ENCODE measurements at places on chromosomes 12 and 14.

DNA sequence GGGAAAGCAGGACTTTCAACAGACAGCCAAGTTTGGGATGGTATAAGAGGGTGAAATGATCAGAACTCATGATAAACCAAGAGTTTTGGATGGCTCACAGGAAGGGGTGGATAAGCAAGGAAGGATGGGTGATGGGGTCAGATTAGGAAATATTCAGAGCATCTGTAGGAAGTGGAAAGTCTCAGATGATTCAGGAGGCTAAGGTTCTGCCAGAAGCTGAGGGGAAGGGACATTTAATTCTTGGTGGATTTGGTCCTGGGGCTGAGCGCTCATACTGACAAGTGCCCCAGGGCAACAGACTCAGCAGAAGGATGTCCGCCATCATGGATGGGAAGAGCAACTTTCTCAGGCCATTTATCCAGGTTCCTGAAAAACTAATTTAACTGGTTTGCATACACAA, 28.4 kb upstream of the BDKRB2 start:
- DNase-seq = no peak

DNA sequence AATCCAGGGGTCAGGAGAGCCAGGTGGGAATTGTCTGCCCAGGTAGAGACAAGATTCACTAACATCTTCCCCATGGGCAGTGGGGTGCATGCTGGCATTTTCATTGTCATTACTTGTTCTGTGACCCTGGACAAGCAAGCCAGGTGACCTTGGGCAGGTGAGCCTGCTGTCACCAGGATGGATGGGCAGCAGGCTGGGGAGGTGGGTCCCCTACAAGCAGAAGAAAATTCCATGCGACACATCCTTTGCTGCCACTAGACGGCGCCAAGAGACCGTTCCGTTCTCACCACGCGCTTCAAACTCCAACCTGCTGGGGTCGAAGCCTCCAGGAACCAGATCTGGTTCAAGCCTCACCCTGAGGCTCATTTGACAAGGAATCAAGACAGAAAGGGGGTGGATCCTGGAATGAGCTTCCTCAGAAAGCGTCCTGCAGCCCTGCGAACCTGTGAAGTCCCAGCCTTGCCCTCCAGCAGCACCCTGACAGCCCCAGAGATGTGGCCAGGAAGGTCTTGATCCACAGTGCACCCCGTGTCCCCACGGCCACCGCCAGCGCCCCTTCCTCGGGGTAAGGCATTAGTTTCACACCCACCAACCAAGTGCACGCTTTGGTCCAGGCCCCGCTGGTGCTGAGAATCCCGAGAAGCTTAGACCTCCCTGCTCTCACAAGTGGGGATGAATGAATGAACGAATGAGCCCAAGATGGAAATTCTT, 3.2 kb upstream of the DYNC1H1 start:
- peak; percentile 43 for DNase-seq

- DNase-seq = peak; percentile 16
Measured at GRCh38 chr12:131783915-131784541, 44.2 kb upstream of the MMP17 start.

DNA sequence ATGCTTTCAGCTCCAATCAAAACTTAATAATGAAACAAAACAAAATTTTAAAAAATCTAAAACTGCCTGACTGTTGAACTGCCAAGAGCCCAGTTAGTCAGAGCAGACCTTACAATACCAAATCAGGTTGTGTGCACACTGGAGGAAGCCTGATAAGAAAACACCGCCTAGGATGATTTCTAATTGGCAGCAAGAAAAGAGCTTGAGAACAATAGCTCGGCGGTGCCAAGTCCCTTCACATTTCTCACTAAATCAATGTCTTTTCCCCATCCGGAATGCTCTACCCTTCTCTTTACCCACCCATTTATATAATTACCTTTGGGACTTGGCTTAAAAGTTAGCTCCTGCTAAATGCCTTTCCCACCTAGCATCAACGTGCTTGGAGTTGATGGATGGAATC, 256.7 kb downstream of the C12orf75 start:
- no peak for DNase-seq

GRCh38 chr12:116880817-116881324, 370 bp downstream of the HRK start:
- no peak for DNase-seq

- DNase-seq = no peak
Measured at GRCh38 chr12:27002141-27002540, 12.0 kb downstream of the TM7SF3 start.

DNA sequence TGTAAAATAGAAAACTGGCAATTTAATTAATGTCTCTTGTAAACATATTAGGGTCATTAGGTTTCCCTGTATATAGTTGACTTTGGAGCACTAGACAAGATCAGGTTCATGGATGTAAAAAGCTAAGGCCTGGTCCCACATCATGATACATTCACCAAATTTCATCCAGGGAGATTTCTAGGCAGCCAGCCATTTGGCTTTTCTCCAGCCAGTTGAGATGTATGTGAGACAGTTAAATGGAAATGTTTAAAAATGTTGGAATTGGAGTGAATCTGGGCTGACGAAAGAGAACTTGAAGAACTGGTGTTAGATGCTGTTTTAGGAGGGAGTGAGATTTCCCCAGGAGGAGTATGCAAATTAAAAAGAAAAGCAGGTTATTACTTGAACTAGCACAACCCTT, 41.8 kb upstream of the CLEC14A start:
- DNase-seq = no peak

DNA sequence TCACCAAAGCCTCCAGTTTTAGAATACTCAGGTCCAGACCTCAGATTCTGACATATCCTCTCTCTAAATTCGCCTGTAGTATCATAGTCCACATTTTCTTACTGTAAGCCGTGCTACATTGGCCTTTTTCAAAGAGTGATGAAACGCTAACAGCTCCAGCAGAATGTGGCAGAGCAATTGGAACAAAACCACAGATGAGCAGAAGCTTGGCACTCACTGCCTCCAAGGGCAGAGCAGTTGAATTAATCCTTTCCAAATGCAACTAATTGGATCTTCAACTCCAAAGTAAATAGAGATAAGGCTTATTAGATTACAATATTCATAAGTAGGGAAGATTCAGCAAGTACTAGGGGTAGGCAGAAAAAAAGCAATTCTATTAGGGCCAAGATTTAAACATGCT, 128.3 kb downstream of the SLC35F4 start:
- DNase-seq = no peak

GRCh38 chr12:11901701-11902524, 168.8 kb upstream of the BCL2L14 start:
- DNase-seq = no peak

- DNase-seq = no peak
Measured at GRCh38 chr14:64828071-64828470, 51.6 kb downstream of the SPTB start.

GRCh38 chr12:100154474-100155247, 12.0 kb upstream of the BLTP3B start:
- DNase-seq = no peak

- no peak for DNase-seq
Measured at GRCh38 chr12:12540261-12541013, 22.2 kb downstream of the DUSP16 start.

DNA sequence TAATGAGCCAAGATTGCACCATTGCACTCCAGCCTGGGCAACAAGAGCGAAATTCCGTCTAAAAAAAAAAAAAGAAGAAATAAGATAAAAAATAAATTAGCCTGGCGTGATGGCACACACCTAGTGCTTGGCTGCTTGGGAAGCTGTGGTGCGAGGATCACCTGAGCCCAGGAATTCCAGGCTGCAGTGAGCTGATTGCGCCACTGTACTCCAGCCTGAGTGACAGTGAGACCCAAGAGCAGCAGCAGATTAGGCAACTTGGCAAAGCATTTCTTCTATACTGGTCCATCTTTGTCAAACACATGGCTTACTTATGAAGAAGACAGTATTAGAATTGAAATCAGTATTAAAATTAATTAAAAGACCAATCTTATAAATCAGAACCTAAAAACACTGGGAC, 6.3 kb downstream of the GON7 start:
- DNase-seq = no peak

- DNase-seq = no peak
Measured at GRCh38 chr14:81122326-81122725, 98.4 kb downstream of the GTF2A1 start.

DNA sequence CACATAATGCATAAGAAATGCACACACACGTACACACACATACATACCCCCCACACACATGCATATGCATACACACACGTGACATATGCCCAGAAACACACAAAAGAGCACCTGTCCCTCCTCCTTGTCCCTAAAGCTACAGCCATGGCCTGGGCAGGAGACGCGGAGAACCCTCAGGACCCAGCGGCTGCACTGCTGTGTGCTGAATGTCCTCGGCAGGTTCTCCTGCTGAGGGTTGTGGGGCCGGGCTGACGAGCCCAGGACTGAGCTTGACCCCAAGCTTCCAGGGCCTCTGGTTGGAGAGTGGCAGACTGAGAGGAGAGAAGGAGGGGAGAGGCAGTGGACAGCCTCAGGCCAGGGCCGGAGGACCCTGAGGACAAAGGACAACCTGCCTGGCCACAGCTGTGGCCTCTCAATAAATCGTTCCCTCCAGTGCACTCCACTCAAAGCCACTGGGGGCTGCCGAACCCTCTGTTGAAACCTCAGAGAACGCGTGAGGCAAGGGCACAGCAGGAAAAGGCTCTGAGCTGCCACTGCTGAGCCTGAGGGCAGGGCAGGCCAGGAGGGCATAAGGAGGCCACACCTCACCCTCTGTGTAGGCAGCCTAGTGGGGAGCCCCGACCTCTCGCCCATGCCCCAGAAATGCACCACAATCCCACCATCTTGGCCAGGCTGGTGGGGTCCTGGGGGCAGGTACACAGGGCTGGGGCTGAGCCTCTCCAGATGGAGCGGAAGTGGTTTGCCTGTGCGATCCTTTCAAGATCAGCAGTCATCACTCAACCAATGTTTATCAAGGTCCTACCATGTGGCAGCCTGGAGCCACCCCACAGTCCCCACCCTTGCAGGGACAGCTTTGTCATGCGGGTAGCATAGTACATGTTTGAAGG, 3.1 kb downstream of the CACNA2D4 start:
- no peak for DNase-seq

- no peak for DNase-seq
Measured at GRCh38 chr12:51392556-51393237, 1.5 kb upstream of the GALNT6 start.

- peak; percentile 67 for DNase-seq
Measured at GRCh38 chr14:97499790-97500481, 702.8 kb downstream of the VRK1 start.

DNA sequence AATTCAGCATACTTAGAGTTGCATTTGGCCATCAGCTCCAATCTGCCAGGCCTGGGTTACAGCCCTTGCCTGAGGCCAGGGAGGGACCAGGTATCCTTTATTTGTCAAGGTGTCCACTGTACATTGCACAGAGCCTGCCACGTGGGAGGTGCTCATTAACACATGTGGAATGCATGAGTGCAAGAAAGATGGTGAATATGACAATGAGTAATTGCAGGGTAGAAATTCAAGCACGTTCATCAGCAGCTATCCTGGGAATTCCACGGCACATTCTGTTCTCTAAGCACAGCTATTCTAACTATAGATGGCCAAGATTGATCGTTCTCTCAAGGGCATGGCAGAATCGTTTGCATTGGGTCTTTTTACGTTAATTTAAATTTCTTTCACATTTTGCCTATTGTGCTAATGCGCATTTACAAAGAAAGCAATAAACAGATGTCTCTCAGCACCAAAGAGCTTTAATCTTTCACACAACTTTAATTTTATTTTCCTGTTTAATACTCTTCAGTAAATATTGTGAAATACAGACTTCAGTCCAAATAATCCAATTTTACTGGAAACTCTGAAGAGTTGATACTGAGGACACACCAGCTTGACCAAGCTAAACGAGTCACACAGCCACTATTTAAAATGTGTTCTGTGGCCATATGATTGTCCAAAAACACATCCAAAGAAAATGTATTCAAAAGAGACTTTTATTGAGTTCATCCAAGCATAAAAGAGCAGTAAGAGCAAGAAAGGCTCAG, 1025.7 kb upstream of the TMEM132C start:
- DNase-seq = no peak

DNA sequence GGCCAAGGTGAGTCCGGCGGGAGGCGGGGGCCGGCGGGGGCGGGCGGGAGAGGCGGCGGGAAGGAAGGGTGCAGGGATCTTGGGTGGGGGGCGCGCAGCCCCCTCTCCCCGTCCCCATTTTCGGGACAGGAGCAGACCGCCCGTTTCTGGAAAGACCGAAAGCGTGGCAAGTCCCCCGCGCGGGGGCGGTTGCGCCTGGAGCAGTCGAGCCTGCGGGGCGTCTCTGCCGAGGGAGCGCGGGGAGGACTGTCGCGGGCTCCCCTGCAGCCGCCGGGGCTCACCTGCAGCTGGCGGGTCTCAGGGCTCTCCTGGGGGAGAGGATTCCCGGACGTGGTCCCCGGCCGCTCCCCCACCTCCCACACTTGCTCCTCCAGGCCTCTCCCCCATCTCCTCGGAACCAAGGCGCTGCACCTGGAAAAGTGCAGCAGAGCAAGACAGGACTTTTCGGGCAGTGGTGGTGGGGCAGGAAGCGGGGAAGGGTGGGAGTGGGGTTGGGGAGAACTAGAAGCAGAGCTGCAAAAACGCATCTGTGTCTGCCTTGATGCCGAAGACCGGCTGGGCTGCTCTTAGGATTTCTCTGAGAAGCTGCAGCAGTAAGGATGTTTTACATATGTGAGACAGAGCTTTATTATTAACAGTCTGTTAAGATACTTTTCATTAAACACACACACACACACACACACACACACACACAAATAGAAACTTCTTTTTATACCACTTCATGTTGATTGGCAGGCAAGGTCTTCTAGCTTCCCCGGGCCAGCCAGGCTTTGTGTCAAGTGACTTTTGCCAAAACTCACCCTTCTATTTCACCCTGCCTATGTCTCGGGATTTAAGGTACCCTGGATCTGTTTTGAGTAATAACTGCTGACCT, 677 bp downstream of the C12orf75 start:
- no peak for DNase-seq

DNA sequence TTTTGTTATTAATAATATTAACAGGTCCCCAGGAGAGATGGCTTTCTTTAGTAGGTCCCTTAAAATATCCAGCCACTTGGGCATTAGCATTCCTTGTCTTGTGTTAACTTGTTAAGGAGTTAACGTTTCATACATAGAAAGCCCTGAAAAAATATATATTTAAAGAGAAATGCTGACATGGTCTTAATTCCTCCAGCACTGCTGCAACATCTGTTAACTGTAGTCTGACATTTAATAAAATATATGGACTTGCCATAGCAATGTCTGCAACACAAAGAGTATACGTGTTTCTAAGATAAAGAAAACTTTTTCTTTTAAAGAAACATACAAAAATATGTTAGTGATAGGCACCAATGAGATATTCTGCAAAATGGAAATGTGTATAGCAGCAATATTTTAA, 10.0 kb downstream of the SLC38A4 start:
- DNase-seq = no peak

- no peak for DNase-seq
Measured at GRCh38 chr14:65476942-65477318, 64.4 kb downstream of the FUT8 start.

- no peak for DNase-seq
Measured at GRCh38 chr12:56061982-56062381, 18.0 kb upstream of the ERBB3 start.

GRCh38 chr14:53888535-53889386, 67.9 kb downstream of the BMP4 start:
- no peak for DNase-seq
